ENCODE measurements at places on chromosomes 4 and X. TPM values are rescaled to one million over a fixed set of nuclear protein-coding genes. Genes with fewer than 3 reads are reported as not detected.

Gene MAGEH1
- 27.2 TPM for polyA plus RNA-seq

Gene WNK3
- polyA plus RNA-seq: 0.13 TPM

Gene NAA10
- polyA plus RNA-seq: 105 TPM

Gene CEP135
- polyA plus RNA-seq: 8.3 TPM

Gene IL1RAPL2
- not detected for polyA plus RNA-seq

Gene TLL1
- not detected for polyA plus RNA-seq

Gene NMU
- 2.2 TPM for polyA plus RNA-seq

Gene CXorf66
- not detected for polyA plus RNA-seq

Gene PABPC5
- not detected for polyA plus RNA-seq

Gene MGST2
- 10.9 TPM for polyA plus RNA-seq

Gene GPR119
- polyA plus RNA-seq: not detected

Data from CD8-positive, alpha-beta memory T cell (primary cell).